ENCODE measurements at places on chromosomes 4 and X.
A peak's percentile ranks its signal among the peaks of the same experiment; 100 is the strongest.

- DNase-seq = no peak
These were observed 94.4 kb downstream of the NWD2 start for GRCh38 chr4:37338972-37339371.

DNA sequence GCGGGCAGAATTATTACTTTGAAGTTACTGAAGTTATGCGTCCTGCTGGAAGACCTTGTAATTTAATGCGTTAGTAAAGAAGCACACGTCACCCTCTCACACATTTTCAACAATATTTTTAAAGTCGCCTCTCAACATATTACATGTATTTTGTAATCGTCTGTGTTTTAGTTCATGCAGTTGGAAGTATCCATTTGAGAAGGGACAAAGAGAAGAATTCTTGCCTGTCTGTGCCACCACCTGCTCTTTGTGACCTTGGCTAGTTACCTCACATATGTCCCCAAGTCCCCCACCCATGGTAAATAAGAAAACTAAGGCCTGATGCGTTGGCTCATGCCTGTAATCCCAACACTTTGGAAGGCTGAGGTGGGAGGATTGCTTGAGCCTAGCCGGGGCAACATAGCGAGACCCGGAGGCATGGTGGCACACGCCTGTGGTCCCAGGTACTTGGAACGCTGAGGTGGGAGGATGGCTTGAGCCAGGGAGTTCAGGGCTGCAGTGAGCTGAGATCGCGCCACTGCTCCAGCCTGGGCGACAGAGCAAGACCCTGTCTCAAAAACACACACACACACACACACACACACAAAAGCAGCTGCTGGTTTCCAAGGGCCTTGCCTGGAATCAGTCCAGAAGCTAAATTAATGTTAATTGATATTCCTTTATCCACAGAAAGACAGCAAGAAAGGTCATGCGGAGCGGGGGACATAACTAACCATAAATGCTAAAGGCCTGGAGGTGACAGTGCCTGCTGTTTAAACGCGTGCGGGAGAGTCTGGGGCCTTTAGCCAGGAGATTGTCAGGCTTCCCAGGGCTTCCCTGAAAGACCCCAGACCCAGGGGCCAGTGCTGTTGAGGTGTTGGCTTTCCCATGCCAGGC is 811 bp downstream of the TMEM187 start:
- no peak for DNase-seq

DNA sequence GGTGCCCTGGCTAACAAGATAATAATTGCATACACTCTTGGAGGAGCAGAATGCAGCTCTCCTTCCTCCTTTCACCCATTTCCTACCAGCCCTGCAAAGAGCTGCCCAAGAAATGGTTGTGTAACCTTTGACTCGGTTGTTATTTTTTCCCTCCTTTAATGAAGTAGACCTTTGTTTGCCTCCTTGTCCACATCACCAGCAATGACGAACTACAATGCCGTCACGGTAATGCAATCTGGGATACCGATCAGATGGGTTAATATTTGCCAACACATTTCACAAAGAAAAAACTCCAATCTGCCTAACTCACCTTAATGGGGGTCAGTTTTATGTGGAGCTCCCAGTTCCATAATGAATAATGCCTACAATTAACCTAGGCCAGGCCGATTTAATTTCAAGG is 32.0 kb downstream of the GPRIN3 start:
- DNase-seq = peak; percentile 50

- no peak for DNase-seq
These were observed 3.9 kb downstream of the MTHFD2L start for GRCh38 chr4:74161666-74162450.

DNA sequence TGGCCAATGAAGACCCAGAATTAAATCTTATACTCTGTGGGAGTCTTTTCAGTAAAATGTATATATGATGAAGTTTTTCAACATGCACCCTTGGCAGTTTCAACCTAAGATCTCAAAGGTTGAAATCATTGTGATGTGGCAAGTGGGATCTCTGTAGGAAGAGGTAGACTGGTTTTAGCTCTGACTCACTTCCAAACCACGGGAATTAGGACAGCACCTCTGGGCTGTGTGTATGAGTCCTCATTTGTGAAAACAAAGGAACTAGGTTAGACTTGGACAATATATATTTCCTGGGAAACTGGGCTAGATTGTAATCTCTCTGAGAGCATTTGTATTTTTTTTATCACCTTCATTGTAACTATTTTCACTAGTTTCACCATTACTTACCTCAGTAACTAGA is 333.0 kb downstream of the ADGRL3 start:
- DNase-seq = no peak

DNA sequence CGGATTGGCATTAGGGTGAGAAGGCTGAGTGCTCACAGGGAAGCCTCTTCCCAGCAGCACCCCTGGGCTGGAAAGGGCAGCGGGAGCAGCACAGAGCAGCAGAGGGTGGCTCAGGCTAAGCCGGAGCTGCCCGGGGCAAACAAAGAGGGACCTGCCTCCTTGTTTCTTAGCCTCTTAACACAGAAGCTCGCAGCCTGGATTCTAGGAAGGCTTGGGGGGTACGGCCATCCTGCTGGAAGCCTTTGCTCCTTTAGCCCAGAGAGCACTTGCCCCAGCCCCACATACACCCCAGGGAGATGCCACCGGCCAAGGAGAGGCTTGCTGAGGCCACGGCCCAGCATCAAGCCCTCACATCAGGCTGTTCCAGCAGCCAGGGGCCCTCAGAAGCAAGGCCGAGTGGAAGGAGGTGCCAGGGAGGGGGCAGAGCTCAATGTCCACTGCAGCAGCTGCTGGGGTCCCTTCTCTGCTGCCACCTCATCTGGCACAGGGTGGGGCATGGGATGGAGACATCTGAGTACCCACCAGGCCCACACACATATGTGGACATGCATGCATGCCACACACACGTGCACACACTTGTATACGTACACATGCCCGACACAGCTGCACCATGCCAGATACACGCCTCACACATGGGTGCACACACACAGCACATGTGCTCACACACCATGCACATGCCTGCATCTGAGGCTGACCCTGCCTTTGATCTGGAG is 20.3 kb upstream of the SPON2 start:
- DNase-seq = peak; percentile 54

GRCh38 chr4:139720806-139721205 is 55.2 kb downstream of the MGST2 start:
- no peak for DNase-seq

DNA sequence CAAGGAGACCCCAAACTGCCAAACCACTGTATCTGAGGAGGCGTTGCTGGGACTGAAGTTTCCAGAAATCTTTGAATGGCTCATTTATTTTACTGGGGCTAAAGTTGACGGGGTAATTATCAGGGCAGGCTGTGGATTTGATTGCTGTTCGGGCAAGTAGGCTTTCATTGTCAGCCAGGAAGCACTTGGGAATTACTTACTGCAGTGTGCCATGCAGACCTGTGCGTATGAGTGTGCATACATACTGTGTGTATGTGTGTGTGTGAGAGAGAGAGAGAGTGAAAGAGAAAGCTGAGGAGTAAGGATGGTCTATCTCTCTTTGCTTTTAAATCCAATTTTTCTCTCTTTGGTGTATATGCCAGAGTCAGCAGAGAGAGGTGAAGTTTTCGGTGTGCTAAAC is 122.7 kb downstream of the NPNT start:
- no peak for DNase-seq

- DNase-seq = peak; percentile 18
These were observed 132.2 kb upstream of the SLC34A2 start for GRCh38 chr4:25523405-25523804.

GRCh38 chr4:22129454-22130029 is 181.0 kb upstream of the KCNIP4 start:
- DNase-seq = no peak

GRCh38 chrX:77114501-77114900 is 332.7 kb upstream of the FGF16 start:
- DNase-seq = no peak

DNA sequence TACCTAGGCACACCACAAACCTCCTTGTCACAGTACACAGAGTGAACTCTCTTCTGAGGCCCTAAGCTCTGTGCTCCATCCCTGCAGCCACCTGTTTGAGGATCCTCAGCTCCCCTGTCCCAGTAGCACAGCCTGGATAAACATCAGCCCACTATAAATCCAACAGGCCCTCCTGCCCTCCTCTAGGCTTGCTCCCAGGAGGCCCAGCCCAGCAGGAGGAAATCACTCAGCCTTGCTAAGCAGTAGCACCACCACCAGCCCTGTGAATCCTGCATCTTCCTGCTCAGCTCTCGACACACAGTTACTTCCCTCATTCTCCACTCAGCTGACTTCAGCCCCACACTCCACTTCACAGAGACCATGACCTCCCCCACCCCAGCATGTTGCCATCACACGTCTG is 273.9 kb downstream of the BCOR start:
- no peak for DNase-seq

DNA sequence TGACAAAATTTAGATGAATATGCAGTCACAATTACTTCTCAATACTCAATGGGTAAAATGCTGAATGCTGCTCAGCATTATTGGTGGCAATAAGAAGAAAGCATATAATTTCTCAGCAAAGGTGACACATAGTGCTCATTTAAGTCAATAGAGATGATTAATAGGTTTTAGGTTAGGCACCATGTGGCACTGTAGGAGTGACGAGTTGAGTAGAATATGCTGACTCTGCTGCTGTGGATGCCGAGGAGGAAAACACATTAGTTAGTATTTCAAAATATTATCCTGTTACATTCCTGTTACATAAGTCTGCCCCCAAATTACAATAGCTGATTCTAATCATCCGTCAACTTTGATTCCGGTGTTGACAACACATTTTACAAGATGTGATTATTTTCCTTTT is 13.7 kb upstream of the CXCL5 start:
- DNase-seq = no peak

- DNase-seq = peak; percentile 62
These were observed 82.6 kb downstream of the GK start for GRCh38 chrX:30735839-30736238.

GRCh38 chr4:102390438-102390837 is 45.2 kb upstream of the SLC39A8 start:
- no peak for DNase-seq

DNA sequence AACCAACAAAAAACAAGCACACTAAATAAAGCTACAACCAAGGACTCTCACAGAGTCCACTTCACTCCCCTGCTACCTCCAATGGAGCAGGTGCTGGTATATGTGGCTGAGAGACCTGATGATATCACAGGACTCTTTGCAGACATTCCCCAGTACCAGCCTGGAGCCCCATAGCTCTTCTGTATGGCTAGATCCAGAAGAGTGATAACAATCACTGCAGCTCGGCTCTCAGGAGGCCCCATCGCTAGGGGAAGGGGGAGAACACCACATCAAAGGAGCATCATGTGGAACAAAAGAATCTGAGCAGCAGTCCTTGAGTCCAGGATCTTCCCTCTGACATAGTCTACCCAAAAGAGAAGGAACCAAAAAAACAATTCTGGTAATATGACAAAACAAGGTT is 237.1 kb upstream of the TLL1 start:
- DNase-seq = no peak

GRCh38 chrX:153917869-153918268 is 8.2 kb downstream of the ARHGAP4 start:
- DNase-seq = no peak

- DNase-seq = no peak
These were observed 473.2 kb downstream of the TMA16 start for GRCh38 chr4:163967710-163968109.

DNA sequence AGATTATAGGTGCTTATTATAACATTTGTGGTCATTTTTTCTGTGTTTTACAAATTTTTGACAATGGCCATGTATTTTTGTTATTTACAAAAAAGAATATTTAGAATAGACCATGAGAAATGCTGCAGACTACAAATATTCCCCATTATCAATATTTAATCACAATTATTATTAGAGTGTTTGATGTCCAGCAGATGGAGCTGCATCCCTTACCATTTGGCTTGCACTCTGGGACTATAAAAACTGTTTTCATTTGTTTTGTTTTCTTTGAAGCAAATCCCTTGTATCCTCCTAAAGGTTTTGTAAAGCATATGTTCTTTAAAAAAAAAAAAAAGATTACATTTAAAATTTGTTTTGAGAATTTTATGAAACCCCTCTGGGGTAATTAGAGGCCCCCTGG is 85.6 kb upstream of the CXorf66 start:
- DNase-seq = no peak

DNA sequence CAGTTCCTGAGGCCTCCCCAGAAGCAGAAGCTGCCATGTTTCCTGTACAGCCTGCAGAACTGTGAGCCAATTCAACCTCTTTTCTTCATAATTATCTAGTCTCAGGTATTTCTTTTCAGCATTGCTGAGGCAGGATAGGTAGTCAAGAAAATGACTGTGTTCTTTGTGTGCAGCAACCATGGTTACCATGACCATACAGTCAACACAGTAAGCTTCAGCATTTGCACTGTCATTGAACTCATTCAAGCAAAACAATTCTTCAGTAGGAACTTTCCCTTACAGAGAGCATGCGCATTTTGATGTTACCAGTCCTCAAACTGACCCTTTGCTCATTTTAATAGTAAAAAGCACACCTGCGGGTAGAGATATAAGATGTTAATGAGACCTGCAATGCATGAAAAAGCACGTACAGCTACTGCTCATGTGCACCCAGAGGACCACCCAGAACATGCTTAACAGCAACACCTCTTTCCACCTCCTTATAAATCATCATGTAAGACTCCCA is 180.8 kb downstream of the PRKX start:
- DNase-seq = no peak

Measured in pancreas (tissue), 10 donors.